ENCODE measurements at places on chromosomes 4 and X.
A peak's percentile ranks its signal among the peaks of the same experiment; 100 is the strongest.

- DNase-seq: no peak
Measured at GRCh38 chrX:74292808-74293123, 11.2 kb upstream of the ZCCHC13 start.

- DNase-seq: no peak
Measured at GRCh38 chrX:31130457-31131220, 58.8 kb upstream of the FTHL17 start.

DNA sequence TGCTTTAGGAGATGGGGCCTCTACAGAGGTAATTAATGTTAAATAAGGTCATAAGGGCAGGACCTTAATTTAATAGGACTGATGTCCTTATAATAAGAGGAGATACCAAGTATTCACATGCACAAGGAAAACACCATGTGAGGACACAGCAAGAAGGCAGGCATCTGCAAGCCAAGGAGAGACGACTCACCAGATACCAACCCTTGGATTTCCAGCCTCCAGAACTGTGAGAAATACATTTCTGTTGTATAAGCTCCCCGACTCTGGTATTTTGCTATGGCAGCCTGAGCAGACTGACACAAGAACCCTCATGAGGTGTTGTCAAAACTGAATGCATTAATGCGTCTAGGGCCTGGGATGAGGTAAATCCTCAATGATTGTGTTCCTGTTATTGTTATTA, 56.2 kb upstream of the MAPK10 start:
- DNase-seq: no peak

DNA sequence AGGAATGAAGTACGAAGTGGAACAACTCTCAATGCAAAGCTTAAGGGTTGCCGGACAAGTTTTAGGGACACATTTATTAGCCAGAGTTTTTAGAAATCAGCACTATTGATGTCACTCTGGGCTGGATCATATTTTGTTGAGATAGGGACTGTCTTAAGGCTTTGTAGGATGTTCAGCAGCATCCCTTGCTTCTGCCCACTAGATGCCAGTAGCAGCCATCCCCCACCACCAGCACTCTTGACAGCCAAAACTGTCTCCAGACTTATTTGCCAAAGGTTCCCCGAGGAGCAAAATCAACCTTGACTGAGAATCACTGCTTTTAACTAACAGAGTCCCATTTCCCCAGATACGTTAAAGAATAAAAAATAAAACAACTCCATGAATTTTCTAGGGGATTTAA, 1497.3 kb downstream of the STIM2 start:
- no peak for DNase-seq

- no peak for DNase-seq
Measured at GRCh38 chr4:44704673-44705072, 21.7 kb downstream of the GNPDA2 start.

DNA sequence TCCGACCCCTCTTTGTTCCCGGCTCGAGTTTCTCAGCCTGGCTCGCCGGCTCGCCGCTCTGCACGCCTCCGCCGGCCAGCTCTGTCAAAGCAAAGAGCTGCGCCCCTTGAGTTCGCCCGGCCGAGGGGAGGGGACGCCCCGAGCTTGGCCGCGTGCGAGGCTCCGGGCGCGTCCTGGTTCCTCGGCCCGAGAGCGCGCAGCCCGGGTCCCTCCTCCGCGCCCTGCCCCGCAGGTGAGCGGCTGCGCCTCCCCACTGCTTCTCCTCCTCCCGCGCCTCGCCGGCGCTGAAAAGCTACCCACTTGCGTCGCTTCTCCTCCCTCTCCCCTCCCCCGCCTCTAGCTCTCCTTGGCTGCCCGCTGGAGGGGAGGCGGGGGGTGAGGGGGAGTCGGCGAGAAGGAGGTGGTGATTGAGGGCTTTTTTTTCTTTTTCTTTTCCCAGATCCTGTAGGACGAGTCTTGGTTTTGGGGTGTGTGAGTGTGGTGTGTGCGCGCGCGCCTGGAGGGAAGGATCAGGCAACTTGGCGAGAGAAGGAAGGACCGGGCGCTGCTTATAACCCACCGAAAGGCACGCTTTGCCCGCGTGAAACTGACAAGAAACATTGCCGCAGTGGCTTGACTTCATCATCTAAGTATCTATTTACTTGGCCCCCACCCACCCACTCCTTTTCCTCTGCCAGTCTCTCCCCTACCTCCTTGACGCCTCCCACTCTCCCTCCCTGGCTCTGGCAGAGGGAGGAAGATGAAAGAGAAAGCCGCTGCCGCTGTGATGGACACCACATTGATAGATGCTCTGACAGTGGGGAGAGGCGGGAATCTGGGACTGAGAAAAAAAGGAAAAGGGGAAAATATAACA, at the start of gene LEF1:
TSS of gene LEF1 (minus strand) at position 262 of the 853 bp plus-strand sequence. CDS start 1,165 bp downstream, outside the sequence.
- no peak for DNase-seq

- no peak for DNase-seq
Measured at GRCh38 chrX:71198066-71198465, 25.0 kb upstream of the GJB1 start.

DNA sequence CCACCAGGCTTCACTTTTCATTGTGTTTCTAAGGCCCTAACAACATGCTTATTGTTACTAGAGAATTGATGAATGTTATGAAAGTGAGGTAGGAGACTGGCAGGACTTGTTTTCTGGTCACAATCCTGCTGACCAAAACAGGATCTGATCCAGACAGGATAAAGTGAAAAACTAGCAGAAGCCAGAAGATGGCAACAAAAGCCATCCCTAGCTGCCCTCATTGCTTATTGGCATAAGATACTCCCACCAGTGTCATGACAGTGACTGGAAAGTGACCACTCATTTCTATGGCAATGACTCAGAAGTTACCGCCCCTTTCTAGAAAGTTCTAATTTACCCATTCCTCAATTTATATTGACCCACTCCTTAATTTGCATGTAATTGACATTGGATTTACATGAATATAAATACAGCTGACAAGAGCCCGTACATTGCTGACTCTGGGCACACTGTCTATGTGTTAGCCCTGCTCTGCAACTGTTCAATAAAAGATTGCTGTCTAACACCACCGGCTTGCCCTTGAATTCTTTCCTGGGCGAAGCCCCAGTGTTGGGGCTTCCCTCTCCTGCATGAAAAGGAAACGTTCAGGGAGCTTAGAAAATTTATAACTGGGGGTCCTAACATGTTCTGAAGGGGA, 30.0 kb upstream of the FGG start:
- DNase-seq: no peak

DNA sequence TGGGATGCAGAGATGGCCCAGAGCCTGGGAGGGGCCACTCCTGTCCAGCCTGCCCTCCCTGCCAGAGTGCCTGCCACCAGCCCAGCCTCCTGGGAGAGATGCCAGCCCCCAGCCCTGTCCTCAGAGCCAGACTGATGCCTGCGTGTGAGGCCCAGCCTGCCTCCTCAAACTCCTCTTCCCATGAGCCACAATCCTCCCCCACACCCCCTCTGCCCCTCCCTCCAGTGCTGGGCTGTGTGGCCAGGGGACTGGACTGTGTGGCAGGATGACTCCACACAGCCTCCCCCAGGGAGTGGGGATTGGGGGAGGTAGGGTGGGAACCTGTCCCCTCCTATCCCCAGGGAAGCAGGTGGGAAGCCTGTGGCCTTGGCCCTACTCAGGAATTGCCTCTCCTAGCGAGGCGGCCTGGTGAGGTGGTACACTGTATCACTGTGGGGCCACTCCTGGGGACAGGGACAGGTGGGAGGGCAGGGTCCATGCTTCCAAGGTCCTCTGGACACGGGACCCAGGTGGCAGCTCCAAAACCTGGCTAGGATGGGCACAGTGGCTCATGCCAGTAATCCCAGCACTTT, 4.3 kb upstream of the SH3BP2 start:
- no peak for DNase-seq

- peak; percentile 44 for DNase-seq
Measured at GRCh38 chrX:150508451-150509367, 59.7 kb upstream of the MTM1 start.

GRCh38 chr4:92599044-92599443, 295.3 kb downstream of the GRID2 start:
- no peak for DNase-seq

- no peak for DNase-seq
Measured at GRCh38 chr4:19748519-19749479, 502.9 kb upstream of the SLIT2 start.

DNA sequence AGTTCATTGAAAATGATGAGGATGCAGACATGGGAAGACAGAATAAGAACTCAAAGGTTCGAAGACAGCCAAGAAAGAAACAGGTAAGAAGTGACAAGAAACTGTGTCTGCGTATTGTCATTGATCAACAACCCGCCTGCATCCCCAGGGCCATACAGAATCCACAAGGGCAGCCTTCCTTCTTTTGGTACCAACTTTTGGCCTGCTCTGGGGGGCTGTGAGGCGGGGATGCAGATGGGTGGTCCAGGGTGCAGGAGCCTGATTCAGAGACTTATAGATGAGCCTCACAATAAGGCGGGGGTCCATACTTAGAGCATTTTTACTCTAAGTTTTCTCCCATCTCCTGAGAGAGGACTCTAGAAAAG, 9.0 kb downstream of the CC2D2A start:
- DNase-seq: no peak

- DNase-seq: no peak
Measured at GRCh38 chrX:103727115-103727514, 16.4 kb downstream of the TMEM31 start.

GRCh38 chr4:135123632-135124031, 922.0 kb upstream of the PABPC4L start:
- no peak for DNase-seq

DNA sequence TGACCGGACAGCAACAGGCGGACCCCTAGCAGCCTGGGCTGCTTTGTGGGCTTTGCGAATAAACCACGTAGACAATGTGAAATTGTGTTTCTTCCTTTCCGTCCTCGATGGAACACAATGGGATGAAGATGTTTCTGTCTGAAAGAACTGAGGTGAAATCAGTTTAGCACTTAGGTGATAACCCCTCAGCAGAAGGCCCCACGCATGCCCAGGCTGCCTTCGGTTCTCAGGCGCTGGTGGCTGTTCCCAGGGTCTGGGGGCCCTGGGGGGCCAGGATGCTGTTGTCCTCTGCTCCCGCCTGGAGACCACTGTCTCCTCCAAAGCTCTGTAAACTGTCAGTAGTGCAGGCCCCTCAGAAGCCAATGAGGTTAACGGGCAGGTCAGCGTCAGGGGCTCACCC, 73.9 kb upstream of the HGFAC start:
- no peak for DNase-seq

- no peak for DNase-seq
Measured at GRCh38 chrX:48086082-48086481, 14.6 kb upstream of the ZNF630 start.

GRCh38 chr4:38902695-38903094, 35.1 kb downstream of the FAM114A1 start:
- DNase-seq: no peak

- no peak for DNase-seq
Measured at GRCh38 chr4:82419451-82419850, 10.8 kb downstream of the HNRNPDL start.

DNA sequence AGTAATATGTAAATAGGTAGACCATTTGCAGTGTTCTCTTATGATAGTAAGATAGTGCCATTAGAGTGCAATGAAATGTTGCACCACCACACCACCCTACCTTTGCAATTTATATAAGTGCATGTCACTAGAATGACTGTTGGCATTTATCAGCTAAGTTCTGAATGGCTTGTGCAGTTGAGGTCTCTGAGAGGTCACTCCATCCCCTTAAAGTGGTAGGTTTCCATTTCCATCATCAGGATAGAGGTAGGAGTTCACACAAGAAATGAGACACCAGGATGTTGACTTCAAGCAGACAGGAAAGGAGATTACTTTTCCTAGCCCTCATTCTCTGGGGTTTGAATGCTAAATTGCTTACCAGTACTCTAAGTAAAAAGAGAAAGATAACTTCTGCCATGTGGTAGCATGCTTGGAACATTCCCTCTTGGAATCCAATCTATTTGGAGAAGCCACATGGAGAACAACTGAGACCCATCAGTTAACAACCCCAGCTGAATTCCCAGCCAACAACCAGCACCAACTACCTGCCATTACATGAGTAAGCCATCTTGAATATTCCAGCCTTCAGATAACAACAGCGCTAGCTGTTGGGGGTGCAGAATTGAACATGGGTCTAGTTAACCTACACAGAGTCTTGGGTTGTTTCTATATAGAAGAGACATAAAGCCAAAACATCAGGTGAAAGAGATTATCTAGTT, 6.7 kb upstream of the LRBA start:
- DNase-seq: no peak

GRCh38 chrX:94454159-94454558, 780.2 kb downstream of the FAM133A start:
- no peak for DNase-seq

DNA sequence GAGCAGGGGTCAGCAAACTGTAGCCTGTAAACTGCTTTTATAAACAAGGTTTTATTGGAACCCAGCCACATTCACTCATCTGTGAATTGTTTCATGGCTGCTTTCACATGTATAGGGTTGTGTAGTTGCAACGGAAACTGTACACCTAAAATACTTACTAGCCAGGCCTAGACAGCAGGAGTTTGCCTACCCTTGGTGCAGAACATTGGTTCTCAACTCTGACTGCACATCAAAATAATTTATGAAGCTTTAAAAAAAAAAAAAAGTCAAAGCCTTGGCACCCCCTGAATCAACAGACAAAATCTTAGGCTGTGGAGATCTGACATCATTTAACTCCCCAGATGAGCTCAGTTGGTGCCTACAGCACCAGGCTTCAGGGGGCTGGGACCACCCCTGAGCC, 27.8 kb downstream of the ADGRA3 start:
- no peak for DNase-seq

- no peak for DNase-seq
Measured at GRCh38 chr4:31392923-31393322, 672.8 kb downstream of the PCDH7 start.

GRCh38 chr4:177041356-177041755, 248.6 kb upstream of the VEGFC start:
- no peak for DNase-seq

DNA sequence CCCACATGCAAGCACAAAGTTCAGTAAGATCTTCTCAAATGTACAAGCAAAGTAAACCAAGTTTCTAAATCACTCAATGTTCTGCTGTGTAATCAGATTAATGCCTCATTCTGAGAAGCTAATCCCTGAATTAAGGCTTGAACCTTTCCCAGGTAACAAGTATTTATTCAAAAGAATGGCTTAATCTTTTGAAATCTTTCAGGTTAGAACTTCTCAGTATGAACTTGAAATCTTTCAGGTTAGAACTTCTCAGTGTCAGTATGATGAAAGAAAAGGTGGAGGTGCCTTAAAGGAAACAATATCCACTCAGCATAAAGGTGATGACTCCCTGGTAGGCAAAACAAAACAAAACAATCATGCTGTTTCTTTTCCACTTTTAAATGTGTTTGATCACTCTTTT, 29.0 kb downstream of the TMPRSS11B start:
- no peak for DNase-seq

DNA sequence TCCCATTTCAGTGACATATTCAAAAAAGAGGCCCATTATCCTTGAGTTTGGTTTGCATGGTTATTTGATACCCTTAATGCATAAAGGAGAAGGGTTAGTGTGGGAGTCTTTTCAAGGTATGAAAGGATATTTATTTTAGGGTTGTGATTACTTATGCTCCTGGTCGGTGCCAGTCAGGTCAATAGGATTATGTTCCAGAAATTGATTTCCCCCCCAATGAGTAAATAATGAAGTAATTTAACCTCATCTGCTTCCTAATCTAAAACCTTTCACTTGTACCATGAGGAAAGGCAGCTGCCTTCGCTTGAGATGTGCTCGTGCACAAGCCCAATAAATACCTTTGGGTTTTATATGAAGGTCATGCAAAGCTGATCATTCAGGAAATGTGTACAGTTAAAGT, 55.0 kb upstream of the NR0B1 start:
- no peak for DNase-seq

All from nucleus accumbens (tissue), 56 donors.